ENCODE measurements at places on chromosomes 5 and 9.
A peak's percentile ranks its signal among the peaks of the same experiment; 100 is the strongest.

DNA sequence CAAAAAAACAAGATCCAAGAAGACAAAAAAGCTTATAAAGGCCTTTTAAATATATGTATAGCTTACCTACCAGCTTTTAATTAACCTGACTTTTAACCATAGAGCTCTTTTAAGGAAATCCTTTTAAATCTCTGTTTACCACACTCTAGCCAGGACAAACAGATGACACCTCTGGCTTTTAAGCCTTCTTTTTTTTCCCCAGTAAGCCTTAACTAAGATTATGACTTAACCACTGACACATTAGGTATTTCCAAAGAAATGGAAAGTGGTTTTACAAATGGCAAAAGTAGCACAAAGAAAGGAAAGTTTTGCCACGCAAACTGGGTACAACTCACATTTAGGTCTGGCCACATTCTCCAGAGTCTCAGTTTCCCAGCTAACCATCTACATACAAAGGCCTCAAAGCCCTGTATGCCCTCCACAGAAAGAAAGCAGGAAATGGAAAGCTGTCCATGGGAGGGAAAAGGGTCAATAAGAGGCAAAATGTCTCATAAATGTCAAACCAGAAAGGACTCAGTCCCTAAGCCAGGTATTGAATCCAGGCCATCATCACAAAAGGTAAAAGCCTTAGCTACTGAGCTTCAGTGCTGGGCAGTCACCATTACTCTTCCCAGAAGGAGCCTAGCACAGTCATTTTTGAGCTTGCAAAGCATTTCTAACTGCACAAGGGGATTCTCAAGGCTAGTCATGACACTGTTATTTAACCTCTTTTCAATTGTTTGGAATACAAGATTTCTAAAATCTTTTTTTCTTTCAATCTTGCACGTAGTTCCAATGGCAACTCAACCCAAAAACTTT lies 19.7 kb downstream of the TMEM161B start:
- peak; percentile 46 for DNase-seq

GRCh38 chr9:109956717-109957440 lies 176.9 kb downstream of the PALM2AKAP2 start:
- DNase-seq: no peak

- no peak for DNase-seq
Observed at GRCh38 chr5:149403923-149404745, 25.0 kb upstream of the IL17B start.

GRCh38 chr5:10719965-10720364 lies 41.1 kb downstream of the DAP start:
- no peak for DNase-seq

GRCh38 chr9:101438523-101438922 lies 2.9 kb upstream of the ALDOB start:
- no peak for DNase-seq

DNA sequence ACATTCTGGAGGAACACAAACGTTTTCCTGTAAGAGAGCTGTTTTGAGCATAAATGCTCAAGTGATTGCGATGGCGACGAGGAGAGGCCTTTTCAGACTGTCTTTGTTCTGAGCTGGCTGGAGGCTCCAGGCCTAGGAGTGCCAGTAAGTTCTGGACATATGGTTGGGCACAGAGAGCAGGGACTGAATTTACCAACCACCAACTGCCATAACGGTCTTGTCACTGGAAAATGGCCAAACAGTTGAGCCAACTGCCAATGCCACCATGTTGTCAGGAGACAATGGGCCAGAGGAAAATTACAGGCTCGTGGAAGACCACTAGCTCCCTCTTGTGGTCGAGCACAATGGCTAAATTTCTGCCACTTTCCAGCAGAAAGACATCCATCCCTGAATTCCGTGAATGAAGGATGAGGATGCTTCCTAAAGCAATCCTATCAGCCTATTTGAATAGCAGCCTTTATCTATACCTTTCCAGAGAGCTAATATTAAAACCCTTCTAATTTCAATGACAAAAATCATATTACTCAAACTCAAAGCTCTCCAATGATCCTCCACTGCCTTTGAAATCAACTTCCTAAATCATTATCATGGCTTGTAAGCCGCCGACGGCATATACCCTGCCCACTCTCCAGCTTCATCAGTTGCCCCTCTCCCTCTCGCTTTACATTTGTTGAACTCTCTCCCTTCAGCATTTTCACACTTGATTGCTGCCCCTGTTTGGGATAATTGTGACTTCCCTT lies 66.9 kb upstream of the GLIS3 start:
- DNase-seq: peak; percentile 42

DNA sequence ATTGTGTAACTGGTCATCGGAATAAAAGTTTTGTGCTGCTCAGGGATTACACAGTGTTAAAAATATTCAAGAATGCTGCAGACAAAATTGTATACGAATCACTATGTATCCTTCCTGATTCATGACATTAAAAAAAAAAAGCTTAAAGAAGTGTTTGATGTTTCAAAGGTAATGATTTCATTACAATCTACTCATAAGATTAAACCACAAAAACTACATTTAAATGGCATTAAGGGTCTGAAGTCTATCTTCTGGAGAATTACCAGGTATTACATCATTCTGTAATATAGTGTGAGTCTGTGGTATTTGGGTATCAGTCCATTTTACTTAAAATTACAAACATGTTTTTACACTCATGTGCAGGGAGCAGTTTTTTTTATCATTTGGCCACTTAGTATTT lies 324.4 kb downstream of the NDUFS4 start:
- DNase-seq: no peak

DNA sequence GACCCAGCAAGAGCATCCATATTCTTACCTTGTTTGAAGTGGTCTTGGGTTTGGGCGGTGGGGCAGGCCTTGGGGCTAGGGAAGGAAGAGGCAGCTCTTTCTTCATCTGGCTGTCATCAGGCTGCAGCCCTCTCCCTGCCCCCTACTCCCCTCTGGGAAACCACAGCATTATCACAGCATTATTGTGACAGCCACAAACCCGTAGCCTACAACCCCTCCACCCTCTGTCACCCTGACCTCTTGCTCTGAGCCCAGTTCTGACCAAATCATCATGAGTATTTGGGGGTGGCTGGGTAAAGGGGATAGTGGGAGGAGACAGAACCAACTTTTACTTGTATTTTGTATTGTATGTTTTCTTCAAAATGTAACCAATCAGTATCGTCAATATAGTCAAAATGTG lies 94.3 kb upstream of the ARRDC3 start:
- no peak for DNase-seq

DNA sequence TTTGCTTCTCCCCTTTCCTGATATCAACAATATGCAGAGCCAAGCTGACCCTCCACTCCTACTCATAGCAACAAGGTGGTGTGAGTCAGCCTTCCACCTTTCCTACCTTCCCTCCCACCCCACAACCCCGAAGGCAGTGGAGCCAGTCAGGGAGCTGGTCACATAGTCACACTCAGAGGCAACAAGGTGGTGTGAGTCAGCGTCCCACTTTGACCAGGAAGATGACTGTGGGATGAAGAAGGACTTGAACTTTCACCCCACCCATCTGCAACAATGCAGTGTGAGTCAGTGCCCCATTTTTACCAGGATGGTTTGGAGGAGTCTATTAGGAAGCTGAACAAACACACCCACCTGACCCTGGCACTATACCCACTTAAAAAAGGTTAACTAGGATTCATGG lies 30.1 kb upstream of the ZNF782 start:
- peak; percentile 1 for DNase-seq

DNA sequence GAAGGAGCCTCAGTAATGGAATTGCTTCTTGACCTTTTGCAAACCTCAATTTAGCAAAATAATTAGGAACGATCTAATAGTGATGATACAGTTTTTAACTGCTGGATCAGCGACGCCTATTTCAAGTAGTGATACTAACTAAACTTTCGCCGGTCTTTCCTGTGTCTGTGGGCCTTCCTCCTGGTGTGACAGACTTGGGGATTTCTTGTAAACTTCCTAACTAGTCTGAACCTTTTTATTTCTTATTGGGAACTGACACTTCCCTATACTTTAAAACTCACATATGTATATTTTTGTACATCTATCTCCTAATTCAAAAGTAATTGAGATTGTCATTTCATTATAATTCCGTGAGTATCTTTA lies 15.2 kb downstream of the ITGA1 start:
- DNase-seq: no peak

DNA sequence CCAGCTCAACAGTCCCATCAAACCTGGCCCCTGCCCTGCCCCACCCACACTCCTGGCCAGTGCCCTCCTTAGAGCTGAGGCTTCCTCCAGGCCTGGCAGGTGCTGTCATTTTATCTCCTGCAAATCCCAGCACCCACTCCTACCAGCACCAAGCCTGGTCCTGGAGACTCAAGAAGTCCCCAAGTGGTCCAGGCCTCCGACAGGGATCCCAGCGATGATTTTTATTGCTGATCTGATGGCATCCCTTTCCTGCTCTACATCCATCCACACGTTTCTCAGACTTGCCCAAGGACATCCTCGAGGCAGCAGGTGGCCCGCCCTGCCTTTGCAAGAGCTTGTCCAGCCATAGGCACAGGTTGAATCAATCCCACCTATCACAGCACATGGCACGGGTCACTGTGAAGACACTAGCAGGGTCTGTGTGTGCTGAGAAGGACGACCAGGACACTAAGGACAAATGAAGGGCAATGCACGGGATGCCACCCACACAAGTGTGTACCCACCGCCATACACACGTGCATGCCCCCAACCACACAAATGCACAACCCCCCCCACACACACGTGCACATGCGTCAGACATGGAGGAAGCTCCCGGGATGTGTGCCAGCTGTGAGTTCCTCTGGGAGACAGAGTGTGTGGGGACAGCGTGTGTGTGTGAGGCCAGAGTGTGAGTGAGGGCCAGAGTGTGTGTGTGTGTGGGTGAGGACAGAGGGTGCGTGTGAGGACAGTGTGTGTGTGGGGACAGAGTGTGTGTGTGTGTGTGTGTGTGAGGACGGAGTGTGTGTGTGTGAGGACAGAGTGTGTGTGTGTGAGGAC lies 62.4 kb upstream of the UBAC1 start:
- DNase-seq: no peak

DNA sequence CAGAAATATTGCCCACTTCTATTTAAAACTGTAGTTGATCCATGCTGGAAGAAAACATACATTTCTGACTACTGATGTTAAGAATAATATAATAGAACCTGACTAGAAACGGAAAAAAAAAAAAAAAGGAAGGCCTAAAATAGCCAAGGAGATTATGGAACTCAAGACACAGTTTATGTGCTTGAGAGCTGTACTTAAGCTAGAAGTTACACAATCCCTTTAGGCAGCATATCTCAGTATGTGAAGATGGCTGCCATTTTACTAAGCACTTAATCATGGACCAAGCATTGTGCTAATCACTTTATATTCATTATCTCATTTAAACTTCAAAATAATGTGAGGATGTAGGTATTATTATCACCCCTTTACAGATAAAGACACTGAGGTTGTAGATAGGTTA lies 73.0 kb upstream of the NR4A3 start:
- DNase-seq: no peak

- no peak for DNase-seq
Observed at GRCh38 chr5:131491749-131492148, 143.3 kb downstream of the RAPGEF6 start.

DNA sequence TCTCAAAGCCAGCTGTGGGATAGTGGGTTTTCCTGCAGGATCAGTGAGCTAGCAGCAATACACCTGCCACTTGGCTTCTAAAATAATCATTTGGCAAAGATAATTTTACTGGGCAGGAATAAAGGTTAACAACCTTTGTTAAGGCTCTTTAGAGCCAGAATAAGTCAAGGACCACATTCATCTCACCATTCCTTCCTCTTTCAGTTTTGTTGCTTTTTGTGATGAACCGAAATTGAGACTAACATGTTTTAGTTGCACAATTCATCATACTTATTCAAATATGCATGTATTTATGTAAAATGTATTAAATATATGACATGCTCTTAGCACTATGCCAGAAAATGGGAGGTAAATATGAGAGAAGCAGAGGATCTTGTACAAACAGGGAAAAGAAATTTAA lies 824.4 kb upstream of the TYRP1 start:
- no peak for DNase-seq

- no peak for DNase-seq
Observed at GRCh38 chr9:133269537-133270362, 5.3 kb downstream of the ABO start.

DNA sequence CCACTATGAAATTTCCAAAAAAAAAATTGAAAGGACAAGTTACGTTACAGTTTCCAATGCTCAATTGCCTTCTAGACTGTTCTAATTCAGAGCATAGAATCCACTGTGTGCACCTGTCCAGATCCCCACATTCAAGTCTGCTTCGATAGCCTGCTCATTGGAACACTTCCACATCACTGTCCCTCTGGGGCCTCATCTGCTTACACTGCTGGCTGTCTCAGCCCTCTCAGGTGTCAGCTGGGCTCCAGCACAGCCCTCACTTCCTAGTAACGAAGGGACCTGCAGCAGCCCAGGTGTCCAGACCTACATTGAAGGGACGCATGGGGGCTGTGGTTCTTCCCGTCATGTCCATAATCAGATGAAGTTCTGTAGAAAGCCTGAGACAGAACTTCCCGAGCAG lies 94.3 kb upstream of the EMB start:
- DNase-seq: no peak

- no peak for DNase-seq
Observed at GRCh38 chr5:84213212-84213611, 171.5 kb downstream of the EDIL3 start.

DNA sequence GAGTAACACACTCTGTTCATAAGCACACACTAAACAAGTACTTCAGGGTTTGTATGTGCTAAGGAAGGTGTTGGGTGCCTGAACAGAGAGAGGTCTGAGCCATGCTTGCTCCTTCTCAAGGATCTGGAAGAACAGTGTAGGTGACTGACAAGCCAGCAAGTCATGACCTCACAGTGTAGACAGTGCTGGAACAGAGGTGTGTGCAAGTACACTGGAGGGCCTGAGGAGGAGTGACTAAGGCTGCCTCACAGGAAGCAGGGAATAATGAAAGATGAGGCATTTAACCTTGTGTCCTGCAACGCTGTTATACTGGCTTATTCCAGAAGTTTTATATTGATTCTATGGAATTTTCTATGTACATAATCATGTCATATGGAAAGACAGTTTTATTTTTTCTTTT lies 83.9 kb downstream of the TMEM174 start:
- DNase-seq: no peak

- no peak for DNase-seq
Observed at GRCh38 chr5:65279603-65280002, 202.1 kb downstream of the ADAMTS6 start.

GRCh38 chr5:23639326-23639725 lies 131.9 kb downstream of the PRDM9 start:
- DNase-seq: no peak

GRCh38 chr9:113245894-113246293 lies 24.6 kb downstream of the SLC31A1 start:
- no peak for DNase-seq

GRCh38 chr5:147437161-147437596 lies 72.7 kb downstream of the DPYSL3 start:
- DNase-seq: no peak

GRCh38 chr9:119078015-119078414 lies 291.2 kb downstream of the BRINP1 start:
- DNase-seq: no peak
